IMR-90 (cell line): ENCODE measurements at places on chromosomes 3 and 15. TPM values are rescaled to one million over a fixed set of nuclear protein-coding genes. Genes with fewer than 3 reads are reported as not detected.

ASB14 gene
- not detected in 2 replicates for total RNA-seq

MST1R gene
- under 0.01 TPM in 1 of 2 replicates, not detected in the other for total RNA-seq

ANAPC13 gene
- total RNA-seq, result 43.4 and 82.8 TPM in 2 replicates

LRRK1 gene
- total RNA-seq, result 1.9 and 3.0 TPM in 2 replicates

IL12A gene
- total RNA-seq, result 0.90 and 1.1 TPM in 2 replicates

- DNase-seq, result no peak
These were observed 66.3 kb upstream of the SLCO3A1 start for GRCh38 chr15:91787198-91787597.

- no peak for DNase-seq
These were observed 50.4 kb upstream of the PXYLP1 start for GRCh38 chr3:141181196-141181595.

GRCh38 chr3:129718201-129718600 lies 111.7 kb upstream of the PLXND1 start:
- DNase-seq, result no peak

GRCh38 chr15:29566914-29567313 lies 255.4 kb downstream of the TJP1 start:
- DNase-seq, result no peak

- no peak for DNase-seq
These were observed 10.1 kb downstream of the STRIT1 start for GRCh38 chr3:155283092-155284056.

DNA sequence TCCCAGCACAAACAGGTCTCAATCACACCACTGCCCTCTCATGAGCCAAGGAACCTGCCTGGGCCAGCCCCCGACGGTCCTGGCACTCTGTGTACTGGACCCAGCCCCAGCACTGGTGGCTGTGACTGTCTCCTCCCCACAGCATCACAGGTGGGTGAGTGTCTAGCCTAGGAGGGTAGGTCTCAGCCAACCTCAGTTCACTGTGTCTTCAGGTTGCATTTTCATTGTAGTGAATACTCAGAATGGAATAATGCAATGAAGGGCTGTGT lies 163.4 kb upstream of the NSMCE3 start:
- no peak for DNase-seq
